ENCODE measurements at places on chromosomes 4 and X.

DNA sequence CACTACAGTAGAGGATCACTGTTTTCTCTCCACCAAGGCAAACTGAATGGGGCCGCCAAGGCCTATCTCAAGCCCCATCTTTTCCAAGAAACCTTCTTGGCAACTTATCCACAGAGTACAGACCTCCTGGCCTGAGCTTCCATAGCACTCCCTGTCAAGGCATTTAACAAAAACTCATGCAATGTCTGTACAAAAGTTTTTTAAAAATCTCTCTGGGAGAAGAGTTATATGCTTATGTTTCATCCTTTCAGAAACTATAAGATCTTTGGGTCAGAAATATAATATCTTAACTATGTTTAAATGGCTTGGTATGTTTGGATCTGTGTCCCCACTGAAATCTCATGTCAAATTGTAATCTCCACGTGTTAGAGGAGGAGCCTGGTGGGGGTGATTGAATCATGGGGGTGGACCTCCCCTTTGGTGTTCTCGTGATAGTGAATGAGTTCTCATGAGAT is 13.6 kb downstream of the ADAMTS3 start:
- no peak for DNase-seq

GRCh38 chr4:4995103-4995907 is 24.0 kb downstream of the CYTL1 start:
- no peak for DNase-seq

DNA sequence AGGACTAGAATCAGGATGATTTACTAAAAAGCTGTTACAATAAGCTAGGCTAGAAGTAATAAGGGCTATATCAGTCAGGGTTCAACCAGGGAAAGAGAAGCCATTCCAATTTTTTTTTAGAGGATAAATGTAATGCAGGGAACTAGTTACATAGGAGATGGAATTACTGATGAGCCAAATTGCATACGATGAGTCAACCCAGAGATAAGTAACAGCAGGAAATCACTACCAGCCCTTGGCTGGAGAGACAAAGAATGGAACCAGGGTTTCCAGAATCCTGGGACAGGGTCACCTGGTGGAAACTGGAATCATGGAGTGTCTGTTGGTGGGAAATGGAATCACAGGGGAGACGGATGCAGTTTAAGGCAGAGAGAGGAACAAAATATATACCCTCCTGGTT is 13.1 kb upstream of the MAGEA4 start:
- DNase-seq: no peak

DNA sequence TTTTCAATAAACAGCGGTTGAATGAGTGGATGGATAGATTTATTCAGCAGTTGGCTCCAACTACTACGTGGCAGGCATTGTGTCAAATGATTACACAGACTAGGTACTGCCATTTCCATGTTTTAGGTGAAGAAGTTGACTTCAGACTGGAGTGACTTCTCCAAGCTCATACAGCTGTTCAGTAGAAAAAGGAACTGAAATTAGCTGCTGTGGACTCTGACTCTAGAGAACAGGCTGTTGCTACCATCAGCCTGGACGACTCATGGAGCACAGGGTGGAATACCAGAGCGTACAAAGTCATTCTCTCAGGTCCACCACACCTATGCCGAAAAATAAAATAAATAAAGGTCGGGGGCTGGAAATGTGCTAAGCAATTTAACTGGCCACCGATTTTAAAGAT is 45.3 kb downstream of the TENM3 start:
- no peak for DNase-seq

DNA sequence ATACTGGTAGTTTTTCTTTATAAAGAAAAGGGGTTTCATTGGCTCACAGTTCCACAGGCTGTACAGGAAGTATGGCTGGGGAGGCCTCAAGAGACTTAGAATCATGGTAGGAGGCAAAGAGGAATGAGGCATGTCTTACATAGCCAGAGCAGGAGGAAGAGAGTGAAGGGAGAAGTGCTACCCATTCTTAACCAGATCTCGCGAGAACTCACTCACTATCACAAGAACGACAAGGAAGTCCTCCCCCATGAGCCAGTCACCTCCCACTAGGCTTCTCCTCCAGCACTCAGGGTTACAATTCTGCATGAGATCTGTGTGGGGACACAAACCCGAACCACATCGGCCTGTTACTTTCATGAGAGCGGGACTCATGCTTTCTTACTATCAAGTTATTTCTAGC is 240.5 kb downstream of the TENM3 start:
- no peak for DNase-seq

GRCh38 chrX:154313147-154313546 is 17.6 kb downstream of the TKTL1 start:
- no peak for DNase-seq

GRCh38 chr4:108466936-108467902 is 153.2 kb upstream of the RPL34 start:
- DNase-seq: no peak

DNA sequence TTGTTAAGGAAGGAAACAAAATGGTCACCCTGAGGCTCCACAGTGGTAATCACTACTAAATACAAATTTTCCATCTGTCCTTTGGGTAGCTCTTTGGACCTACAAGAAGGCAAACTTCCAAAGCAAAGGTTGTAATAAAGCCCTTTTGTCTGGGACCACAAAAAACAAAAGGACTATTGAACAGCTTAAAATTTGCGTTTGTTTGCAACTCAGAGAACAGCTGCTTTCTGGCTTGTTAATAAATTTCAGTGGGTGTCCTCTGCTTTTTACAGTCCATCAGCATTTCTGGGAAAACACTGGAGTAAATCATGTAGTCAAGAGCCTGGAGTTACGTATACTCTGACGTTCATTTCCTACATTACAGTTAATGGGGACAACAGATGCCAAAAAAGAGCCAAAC is 439.7 kb upstream of the DIAPH2 start:
- no peak for DNase-seq

DNA sequence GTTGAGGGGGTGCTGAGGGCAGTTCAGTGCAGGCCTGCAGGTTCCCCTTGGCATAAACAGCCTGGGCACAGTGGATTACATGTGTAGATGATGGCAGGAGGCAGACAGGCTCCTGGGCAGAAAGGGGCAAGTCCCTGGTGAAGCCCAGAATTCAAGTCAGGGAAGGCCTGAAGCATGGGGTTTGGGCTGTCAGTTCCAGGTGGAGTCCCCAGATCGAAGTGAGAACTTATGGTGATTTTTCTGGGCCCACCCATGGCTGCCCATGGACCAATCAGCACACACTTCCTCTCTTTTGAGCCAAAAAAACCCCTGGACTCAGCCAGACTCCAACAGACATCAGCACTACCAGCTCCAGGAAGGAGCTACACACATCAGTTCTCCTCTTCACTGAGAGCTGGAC is 529.1 kb downstream of the PPARGC1A start:
- no peak for DNase-seq

GRCh38 chr4:110489901-110490508 is 14.1 kb downstream of the ENPEP start:
- no peak for DNase-seq

- no peak for DNase-seq
These were observed 1442.8 kb upstream of the IGFBP7 start for GRCh38 chr4:58553031-58553430.

DNA sequence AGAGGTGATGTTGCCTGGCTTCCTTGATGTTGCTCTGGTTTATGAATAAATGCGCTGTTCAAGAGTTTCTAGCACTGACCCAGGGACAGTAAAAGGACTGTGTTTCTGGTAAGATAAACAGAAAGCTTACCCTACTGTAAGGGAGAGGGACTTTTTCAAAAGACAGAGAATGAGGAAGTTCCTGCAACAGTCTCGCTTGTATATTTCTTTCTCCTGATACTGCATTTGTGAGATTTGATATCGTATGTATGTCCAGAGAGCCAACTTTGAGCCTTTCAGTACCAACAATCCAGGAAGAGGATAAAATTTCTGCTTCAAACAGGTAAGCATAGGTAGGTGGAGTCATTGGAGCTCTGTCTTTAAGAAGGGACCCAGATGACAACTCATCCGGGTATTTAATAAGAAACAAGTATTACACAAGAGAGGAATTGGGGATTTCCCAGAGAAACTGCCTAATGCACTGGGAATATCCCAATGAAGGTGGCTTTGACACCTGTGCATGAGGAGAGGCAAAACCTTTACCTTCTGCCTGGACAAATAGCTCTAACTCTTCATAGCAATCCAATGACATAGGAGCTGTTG is 773 bp downstream of the DAPP1 start:
- no peak for DNase-seq

DNA sequence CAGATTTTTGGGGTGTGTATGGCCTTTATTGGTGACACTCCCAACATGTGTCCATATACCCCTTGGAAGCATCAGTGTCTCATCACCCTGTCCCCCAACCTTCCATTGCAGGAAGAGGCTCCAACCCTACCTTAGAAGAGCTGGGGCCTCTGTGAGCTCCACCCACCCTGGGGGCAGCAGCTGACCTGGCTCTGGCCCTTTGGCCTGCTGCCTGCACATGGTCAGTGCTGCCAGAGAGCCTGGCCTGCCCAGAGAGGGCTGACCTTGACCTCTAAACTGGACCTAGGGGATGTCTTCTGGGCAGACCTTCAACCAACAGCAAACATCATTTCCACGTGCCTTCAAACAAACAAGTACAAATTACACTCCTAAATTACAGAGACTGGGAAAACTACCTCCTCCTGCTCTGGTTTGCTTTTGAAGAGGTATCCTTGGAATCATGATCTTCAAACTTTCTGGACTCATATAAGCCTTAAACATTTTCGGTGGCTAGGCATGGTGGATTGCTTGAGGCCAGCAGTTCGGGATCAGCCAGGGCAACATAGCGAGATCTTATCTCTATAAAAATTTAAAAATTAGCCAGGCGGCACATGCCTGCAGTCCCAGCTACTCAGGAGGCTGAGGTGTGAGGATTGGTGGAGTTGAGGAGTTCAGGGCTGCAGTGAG is 27.3 kb upstream of the KIAA0232 start:
- no peak for DNase-seq

DNA sequence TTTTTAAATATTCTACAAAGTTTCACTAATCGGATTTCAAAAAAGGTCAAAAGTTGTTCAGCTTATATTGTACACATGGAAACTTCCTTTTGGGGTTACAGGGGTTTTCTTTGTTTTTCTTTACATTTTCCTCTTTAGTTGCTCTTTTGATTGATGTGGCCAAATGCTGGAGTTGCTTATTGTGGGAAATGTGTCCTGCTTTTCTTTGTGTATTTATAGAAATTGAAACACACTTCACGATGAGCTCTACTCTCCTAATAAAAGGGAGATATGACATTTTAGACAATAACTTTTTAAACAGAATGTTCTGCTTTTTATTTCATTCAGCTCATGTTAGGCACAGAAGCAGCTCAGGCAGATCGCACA is 50.7 kb upstream of the SPRY1 start:
- DNase-seq: no peak

- no peak for DNase-seq
These were observed 187.3 kb upstream of the RASGEF1B start for GRCh38 chr4:81659051-81659450.

DNA sequence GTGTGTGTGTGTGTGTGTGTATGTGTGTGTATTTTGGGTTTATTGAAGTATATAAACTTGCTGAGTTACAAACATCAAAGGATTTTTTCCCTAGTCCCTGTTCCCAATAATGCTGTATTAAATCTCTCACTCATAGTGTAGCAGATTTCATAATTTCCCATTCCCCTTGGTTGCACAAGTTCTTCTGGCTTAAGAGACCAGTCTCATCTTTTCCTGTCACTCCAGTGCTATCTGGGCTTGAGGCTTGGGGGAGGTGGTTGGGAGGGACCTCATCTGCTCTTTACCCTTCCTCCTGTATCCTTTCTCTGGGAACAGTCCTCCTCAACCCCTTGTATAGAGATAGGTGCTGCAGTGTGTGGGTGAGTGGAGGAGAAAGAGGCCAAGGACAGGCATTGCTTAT is 285.4 kb upstream of the BOD1L1 start:
- no peak for DNase-seq

GRCh38 chr4:24475756-24476155 is 108.6 kb downstream of the DHX15 start:
- no peak for DNase-seq

DNA sequence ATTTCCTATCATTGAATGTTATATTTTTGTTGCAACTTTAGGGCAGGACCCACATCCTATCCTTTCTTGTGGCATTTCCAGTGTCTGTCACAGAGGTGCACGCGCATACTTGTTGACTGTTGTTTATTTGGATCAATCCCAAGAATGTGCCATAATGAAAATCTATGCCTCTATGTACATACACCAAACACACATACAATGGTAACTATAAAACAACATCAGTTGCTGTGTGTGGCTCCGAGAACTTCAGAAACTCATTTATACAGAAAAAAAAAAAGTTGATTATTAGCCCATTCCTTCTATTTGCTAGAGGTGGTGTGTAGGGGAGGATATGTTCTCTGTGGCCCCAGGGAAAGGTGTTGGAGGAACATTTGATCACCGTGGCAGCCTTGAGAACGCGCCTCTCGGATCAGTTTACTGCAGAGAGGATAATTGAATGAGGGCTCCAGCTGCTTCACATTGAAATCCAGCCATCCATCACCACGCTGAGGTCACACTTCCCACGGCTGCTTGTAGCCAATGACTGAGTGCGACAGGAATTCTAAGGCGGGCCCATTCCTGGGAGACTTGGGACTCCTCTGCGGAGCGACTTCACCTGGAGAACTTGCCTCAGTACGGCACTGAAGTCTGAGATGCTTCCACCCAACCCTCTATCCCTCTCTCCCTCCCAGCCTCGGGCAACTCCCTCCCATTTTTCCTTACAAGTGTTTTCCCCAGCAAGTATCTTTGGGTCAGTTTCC is 19.5 kb downstream of the SMPX start:
- no peak for DNase-seq

- DNase-seq: no peak
These were observed 830.8 kb downstream of the ADGRL3 start for GRCh38 chr4:62030958-62031357.

DNA sequence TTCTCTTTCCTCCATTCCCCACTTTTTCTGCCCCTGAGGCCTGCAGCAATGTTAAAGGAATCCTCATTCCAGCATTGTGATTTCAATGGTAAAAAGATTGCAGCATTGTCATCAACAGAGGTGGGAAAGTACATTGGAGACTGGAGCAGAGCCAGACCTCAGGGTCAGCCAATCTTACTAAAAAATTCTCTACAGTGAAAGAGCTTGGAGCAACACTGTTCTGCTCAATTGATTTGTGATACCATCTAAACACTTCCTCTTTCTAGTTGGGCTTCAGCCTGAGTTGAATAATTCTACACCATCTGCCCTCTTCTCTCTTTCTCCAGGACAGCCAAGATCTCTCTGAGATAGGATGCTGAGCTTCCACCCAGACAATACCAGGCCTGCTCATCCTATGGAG is 176.5 kb downstream of the AR start:
- DNase-seq: no peak

GRCh38 chrX:110853610-110854009 is 58.0 kb upstream of the CHRDL1 start:
- DNase-seq: no peak

GRCh38 chr4:95217197-95217596 is 331.6 kb downstream of the UNC5C start:
- DNase-seq: no peak

- DNase-seq: no peak
These were observed 130.7 kb downstream of the TSPAN5 start for GRCh38 chr4:98527534-98528269.

DNA sequence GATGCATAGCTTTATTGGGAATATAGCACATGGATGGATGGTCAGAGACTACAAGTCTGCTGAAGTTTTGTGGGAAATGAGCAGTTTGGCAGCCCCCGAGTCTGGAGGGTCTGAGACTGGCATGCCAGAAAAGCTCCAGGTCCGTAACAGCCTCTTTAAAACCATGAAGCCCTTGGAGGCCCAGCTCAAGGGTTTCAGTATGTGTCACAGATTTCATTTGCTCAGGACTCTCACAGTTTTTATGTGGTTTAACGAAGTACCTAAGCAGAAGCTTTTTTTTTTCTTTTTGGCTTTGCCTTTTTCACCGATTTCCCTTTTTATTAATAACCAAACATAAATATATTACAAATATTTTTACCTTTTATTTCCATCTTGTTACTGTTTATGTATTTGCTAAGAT is 30.6 kb upstream of the TMEM184C start:
- DNase-seq: no peak
